ENCODE measurements at places on chromosomes 7 and 10. TPM values are rescaled to one million over a fixed set of nuclear protein-coding genes. Genes with fewer than 3 reads are reported as not detected.

The SNCG gene
- 1.6 TPM for total RNA-seq

DNA sequence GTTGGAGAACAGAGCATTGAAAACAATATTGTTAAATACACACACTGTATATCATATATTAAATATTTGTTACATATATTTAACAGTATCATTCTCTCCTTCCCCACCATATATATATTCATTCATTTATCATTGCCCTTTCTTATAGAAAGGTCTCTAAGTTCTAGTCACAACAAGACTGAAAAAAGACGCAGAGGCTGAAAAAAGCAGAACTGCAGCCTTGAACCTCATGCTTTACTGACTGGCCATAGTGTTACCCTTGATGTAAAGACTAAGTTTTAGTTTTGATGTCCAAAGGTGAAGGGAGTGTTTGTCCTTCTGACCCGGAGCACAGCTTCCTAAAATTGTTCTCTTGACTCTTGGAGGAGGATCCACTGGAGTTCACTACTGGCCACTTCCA is 247.9 kb downstream of the PTEN start:
- no peak for DNase-seq

The MPP7 gene
- 0.24 TPM for total RNA-seq

The TMEM140 gene
- 7.6 TPM for total RNA-seq

- no peak for DNase-seq
Measured at GRCh38 chr10:121578298-121578697, 19.9 kb downstream of the FGFR2 start.

DNA sequence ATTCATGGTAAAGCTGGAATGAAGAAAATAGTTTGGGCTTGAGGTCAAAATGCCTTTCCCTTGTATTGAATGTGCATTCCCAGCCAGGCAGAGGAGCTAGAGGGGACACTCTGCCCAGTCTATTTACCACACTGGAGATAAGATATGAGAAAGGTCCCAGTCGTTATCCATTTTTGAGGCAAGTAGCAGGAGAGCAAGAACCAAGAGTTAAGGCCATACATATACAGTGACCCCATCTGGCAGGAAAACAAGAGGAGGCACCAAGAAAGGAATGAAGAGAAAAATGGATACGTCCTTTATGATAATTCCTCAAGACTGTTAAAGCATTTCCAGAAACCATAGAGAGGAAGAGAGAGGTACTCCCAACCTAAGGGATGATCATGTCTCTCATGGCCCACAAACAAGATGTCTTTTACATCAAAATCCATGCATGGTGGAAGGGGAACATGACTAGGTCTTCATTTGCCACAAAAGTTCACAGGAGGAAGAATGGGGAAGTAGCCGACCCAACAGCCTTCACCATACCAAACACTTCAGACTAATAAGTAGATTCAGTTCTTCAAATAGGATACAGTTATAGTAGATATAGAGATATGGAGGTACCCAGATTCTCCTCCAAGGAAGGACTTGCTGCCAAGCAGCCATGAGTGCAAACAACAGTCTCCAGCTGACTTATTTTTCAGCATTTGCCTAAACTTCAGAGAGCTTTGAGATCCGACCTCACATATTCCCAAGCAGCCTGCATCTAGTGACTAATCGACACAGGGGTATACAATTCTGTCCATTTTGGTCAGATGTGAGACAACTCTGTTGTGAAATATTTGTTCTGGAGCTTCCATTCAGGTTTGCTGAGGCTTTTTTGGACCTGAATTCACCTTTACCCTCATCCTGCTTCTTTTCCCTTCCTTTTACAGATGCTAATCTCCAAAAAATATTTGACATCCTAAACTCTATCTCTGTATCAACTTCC is 61.1 kb upstream of the CCDC71L start:
- DNase-seq, result no peak

The NSUN5 gene
- total RNA-seq, result 24.1 TPM

DNA sequence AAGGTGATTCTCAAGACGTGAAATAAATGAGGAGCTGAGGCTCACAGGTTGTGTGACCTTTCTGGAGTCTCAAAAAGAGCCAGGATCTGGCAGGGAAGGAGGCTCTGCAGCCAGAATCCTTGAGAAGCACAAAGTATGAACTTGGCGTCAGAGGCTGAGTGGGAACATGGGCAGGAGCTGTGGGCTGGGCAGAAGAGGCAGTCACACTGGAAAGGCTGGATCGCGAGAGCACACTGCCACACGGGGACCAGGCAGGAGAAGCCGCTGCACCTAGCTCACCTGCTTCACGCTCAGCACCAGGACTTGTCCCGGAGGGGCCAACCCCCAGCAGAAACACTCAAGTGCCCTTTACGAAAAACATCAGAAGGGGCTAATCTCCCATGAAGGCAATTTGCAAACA is 535.0 kb downstream of the TNS3 start:
- DNase-seq, result no peak

The NANOS1 gene
- total RNA-seq, result 1.6 TPM

- no peak for DNase-seq
Measured at GRCh38 chr7:76346097-76346496, 12.7 kb downstream of the YWHAG start.

GRCh38 chr10:56319386-56319785 is 41.7 kb downstream of the ZWINT start:
- no peak for DNase-seq

The STEAP2 gene
- total RNA-seq, result 5.8 TPM

DNA sequence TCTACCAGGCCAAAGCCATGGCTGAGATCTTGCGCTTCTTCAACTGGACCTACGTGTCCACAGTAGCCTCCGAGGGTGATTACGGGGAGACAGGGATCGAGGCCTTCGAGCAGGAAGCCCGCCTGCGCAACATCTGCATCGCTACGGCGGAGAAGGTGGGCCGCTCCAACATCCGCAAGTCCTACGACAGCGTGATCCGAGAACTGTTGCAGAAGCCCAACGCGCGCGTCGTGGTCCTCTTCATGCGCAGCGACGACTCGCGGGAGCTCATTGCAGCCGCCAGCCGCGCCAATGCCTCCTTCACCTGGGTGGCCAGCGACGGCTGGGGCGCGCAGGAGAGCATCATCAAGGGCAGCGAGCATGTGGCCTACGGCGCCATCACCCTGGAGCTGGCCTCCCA is 142.7 kb downstream of the GRM3 start:
- no peak for DNase-seq

DNA sequence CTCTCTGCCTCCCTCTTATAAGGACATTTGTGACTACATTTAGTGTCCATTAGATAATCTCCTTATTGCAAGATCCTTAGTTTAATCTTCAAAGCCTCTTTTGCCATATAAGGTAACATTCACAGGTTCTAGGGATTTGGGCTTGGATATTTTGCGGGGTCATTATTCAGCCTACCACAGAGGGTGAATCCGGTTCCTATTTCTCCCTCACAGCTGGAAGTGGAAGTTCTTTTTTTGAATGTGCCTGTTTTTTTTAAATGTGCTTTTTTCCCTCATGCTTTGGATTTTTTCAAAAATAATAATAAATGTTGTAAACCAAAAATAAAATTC is 17.1 kb upstream of the FAM221A start:
- DNase-seq, result no peak

DNA sequence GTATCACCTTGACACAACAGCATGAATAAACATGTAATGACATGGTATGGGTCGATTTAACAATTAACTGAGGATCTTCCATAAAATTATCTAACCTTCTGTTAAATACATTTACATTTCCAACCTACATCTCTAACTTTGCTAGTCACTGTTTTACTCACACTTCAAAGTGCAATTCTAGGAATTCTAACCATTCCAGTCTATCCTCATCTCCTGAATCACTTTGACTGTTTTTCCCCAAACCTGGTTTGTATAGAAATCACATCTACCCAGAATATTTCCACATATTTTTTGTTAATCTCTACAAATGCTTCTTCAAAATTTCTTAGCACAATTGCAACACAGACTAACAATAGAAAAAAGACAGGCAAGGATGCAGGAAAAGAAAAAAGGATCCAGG is 6.2 kb downstream of the ABI1 start:
- DNase-seq, result no peak

- DNase-seq, result no peak
Measured at GRCh38 chr10:62193479-62193878, 75.2 kb downstream of the RTKN2 start.

- no peak for DNase-seq
Measured at GRCh38 chr10:122659651-122660050, 40.0 kb downstream of the C10orf120 start.

The MCU gene
- total RNA-seq, result 31.1 TPM

The ATP6V0A4 gene
- not detected for total RNA-seq

The CCDC201 gene
- not detected for total RNA-seq

DNA sequence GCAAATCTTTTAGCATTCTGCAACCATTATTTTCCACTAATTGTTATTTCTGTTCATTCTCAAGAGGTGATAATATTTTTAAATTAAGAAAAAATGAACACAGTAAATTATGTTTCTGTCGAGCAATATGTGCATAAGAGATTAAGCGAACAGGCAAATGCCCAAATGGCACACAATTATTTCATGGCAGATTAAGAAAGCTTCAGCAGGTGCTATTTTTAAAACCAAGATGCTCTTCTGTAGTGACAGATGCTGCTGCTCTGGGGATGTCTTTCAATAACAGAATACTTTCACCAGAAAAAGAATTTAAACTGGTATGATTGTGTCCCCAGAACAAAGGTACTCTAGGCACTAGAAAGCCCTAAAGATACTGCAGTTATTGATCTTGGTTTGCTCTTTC is 412.7 kb upstream of the SORCS1 start:
- DNase-seq, result no peak

GRCh38 chr7:154480817-154481216 is 428.6 kb downstream of the DPP6 start:
- no peak for DNase-seq

- DNase-seq, result peak; percentile 35
Measured at GRCh38 chr7:135802697-135803096, 54.1 kb upstream of the FAM180A start.

The SEC31B gene
- 0.10 TPM for total RNA-seq

The PNLIPRP2 gene
- total RNA-seq, result not detected

DNA sequence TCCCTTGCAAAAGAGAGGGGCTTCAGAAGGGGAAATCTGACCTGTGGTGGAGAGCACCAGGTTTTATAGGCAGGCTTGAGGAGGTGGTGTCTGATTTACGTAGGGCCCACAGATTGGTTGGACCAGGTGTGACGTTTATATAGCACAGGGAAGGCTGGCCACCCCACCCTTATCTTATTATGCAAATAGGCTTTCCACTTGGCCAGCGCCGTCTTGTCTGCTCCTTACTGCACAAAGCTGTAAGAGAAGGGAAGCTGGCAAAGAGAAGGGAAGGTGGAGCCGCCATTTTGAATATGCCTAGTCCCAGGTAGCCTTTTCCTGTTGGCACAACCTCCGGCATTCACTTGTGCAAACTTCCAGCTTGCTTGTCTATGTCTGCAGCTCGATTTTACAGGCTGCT is 221.4 kb downstream of the GATA3 start:
- peak; percentile 50 for DNase-seq

- DNase-seq, result no peak
Measured at GRCh38 chr7:130486954-130487436, 4.9 kb upstream of the MEST start.

GRCh38 chr7:37713613-37714012 is 30.0 kb downstream of the GPR141 start:
- DNase-seq, result no peak

- DNase-seq, result no peak
Measured at GRCh38 chr7:154096-154799, 38.1 kb upstream of the FAM20C start.

The VIPR2 gene
- not detected for total RNA-seq

- no peak for DNase-seq
Measured at GRCh38 chr7:115558161-115558560, 472.4 kb downstream of the TFEC start.

The VENTX gene
- total RNA-seq, result not detected

DNA sequence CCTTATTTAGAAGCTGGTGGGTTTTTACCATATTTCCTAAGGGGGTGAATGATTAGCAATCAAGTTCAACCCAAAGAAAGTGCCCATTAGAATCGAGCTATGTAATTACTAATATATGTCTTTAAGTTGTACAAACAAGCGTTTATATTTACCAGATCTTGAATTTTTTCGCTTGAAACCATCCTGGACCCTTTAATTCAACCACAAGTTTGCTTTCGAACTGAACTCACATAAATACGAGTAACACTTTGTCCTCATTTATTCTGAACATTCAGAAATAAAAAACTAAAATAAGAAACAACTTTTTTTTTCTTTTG is 1.5 kb downstream of the SRI start:
- DNase-seq, result no peak

- peak; percentile 83 for DNase-seq
Measured at GRCh38 chr10:14476641-14477407, 146.1 kb upstream of the FRMD4A start.

DNA sequence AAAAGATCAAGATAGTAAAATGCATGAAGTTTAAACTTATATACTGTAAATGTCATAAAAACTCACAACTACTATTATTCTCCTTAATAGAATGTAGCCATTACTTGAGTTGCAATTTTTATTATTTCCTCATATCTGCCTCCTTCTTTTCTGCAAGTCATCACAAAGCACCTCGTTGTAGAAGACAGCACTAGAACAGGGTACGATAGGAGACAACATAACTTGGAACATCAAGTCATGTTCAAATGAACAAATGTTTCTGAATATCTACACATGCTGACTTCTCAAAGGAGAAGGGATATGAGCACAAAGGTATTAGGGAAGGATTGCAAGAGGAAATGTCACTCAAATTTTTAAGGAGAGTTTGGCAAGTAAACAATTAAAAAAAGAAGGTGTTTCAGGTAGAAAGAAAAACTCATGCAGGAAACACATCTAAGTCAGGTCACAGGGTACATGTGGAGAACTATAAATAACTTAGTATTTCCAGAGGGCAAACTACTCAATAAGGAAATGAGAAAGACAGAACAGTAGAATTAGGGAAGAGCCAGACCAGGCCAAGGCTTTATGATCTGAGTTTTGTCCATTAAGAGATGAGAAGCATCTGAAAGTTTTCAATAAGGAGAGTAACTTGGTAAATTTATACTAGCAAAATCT is 186.7 kb downstream of the CRPPA start:
- DNase-seq, result no peak

GRCh38 chr10:114034923-114035645 is 8.6 kb upstream of the ADRB1 start:
- DNase-seq, result no peak

- DNase-seq, result peak; percentile 87
Measured at GRCh38 chr10:32077896-32078485, 21.8 kb upstream of the KIF5B start.

The ZPBP gene
- not detected for total RNA-seq

- no peak for DNase-seq
Measured at GRCh38 chr7:123792547-123792946, 43.7 kb upstream of the WASL start.

The SLC13A4 gene
- not detected for total RNA-seq

The CELF2 gene
- total RNA-seq, result 21.3 TPM

- DNase-seq, result no peak
Measured at GRCh38 chr10:6117711-6118110, 28.9 kb downstream of the RBM17 start.

The C10orf95 gene
- not detected for total RNA-seq

GRCh38 chr10:103547391-103547946 is 54.0 kb downstream of the NEURL1 start:
- DNase-seq, result no peak

All from RPMI7951 (cell line).